DMS 273 treated with DMSO at 0.1 percent for 48 hours (cell line): ENCODE measurements at places on chromosomes 6 and 20.

DNA sequence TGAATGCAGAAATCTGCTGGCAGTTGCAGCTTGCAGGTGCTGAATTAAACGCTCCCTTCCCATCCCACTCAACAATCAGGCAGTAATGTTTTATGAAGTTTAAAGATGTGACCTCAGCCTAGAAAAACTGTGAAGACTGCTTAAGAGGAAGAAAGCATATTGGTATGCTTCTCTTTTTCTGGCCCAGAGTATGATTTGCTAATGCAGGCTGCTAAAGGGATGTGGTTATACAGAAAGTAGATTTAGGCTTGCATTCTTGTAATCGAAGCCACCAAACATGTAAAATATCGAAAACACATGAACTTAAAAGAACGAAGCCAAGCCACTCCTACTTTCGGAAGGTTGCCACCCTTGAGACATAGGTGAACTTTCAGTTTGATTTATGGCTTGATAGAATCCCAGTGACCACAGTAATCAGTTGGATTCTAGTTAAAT, 40.7 kb downstream of the MAP3K5 start:
- DNase-seq, result no peak

- DNase-seq, result no peak
Observed at GRCh38 chr6:29828471-29828797, 809 bp downstream of the HLA-G start.

DNA sequence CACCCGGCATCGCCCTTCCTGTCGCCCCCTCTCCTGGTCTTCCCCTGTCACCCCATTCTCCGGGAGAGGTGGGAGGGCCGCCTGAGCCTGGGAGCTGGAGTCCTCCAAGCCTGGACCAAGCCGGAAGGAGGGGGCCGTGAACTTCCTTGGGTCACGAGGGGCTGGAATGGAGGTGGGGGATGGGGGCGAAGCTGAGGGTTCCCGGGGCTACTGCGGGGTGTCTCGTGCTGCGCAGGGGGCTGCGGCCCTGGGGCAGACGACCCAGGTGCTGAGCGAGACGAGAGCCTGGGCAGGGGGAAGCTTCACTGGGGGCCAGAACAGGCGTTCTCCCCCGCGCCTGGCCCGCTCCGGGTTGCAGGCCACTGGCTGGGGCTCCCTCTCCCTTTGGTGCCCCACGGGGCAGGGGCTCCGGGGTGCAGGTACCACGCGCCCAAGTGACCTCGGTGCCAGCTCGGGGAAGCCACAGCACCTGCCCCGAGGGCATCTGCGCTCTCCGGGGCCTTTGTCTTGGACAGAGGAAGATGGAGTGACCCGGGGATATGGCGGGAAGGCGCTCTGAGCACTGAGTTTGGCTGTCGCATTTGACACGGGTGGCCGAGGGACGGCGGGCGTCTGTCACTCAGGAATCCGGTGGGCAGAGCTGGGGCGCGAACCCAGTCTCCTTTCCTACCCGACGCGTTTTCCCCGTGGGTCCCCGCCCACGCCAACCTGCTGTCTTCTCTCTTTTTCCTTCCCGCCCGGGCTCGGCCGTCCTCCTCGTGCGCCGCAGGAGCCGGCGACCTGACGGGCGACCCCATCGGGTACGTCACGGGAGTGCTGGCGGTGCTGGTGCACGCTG, 1.2 kb downstream of the SLC35D3 start:
- DNase-seq, result no peak

DNA sequence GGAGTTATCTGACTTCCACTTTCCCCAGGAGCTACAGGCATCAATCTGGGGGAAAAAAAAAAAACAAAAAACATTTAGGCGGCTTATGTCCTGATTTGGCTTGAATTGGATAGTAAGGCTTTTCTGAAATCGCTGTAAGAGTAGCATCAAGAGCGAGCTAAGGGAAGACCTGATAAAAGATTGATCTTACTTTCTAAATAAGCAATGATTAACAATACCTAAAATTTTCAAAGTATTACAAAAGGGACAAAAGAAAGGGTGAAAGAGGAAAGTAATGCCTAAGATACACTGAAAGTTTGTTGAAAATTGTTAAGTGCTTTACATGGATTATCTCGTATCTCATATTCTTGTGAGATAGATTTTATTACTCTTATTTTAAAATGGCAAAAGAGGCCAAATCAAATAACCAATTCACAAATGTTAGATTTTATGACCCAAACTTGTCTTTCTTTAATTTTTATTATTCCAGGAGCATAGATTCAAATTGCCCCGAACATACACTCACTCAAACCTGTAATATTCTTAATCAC, 106.4 kb upstream of the PRSS16 start:
- DNase-seq, result no peak

GRCh38 chr6:89110284-89110683, 7.6 kb downstream of the SRSF12 start:
- no peak for DNase-seq

DNA sequence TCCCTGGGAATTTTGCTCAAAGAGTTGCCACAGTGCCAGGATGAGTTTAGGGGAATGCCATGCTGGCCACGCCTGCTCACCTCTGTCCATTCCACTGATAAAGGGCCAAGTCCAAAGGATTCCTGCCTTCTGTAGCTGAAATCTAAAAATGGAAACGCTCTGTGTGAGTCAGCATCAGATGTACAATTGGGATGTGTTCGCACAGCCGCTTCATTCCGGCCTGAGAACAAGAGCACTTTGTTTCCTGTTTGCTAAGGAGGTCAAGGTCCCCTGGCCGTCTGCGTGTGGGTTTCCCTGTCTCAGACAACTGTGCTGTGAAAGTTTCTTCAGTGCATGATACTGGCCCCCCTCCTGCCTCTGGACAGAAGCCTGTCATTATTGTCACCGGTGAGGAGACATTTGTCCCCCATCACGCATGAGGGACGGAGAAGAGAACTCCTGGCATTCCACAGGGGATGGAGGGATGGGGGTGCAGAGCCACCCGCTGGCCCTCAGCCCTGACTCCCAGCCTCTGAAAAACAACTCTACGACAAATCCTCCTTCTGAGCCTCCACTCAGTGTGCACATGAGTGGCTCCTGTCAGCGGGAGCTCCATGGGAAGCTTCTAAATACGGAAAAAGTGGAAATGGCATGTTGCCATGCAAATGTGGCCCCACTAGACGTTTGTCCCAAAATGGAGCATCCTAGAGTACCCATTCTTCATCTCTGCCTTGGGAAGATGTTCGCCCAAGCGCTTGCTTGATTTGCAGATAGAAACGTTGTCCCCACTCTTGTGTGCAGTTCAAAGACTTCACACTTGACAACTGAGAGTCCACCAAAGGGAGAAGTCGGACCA, 143.5 kb upstream of the AFDN start:
- no peak for DNase-seq

DNA sequence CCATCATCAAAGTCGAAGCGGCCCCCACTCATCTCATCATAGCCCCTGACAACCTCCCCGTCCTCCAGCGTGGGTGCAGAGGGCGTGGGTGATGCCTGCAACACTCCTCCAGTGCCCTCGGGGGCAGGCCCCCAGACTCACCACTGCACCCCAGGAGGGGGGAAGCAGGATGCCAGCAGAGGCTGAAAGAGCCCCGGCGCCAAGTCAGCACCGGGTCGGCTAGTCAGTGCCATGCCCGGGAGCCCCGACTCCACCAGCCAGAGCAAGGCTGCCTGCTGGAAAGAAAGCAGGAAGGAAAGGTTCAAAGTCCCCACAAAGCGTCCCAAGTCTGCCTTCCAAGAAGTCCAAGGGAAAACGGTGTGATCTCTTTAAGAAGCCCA, 324 bp downstream of the JPH2 start:
- DNase-seq, result no peak

- peak; percentile 46 for DNase-seq
Observed at GRCh38 chr6:133555685-133556084, 314.5 kb downstream of the EYA4 start.

DNA sequence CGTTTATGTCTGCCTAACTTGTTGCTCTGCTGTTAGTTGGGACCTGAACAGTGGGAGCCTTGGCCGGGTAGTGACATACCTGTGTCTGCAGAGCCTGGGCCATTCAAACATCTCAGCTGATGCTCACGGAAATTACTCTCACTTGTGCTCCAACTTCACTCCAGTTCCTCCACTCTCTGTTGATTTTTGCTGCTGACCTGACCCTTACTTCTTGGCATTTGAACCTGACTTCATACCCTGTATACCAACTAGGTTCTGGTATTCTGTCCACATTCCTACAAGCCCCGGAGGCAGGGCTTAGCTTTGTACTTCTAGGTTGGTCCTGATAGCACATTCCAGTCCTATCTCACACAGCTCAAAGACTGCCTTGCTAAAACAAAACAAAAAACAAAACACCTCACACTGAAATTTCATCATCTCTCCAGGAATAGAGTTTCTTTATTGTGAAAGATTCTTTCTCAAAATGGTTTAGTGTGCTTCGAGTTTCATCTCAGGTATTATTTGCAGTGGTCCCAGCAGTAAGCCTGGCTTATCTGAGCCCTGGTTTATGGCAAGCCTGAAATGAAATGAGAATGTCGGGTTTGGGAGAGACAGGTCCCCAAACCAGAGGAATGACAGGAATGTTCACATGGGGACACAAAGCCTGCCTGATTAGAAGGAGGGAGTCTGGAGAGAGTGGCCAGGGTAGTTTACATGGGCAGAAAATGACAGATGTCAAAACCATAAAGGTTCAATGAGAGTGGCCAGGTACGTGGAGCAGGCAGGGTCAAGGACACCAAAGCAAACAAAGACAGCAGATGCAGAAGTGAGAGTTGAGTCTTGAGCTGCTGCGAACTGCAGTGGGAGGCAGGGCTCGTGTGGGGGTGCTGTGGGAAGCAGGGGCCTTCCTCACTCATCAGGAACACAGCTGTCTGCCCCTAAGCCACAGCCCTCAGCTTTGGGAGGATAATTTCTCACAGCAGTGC, 174.2 kb upstream of the HDAC2 start:
- DNase-seq, result no peak

GRCh38 chr20:23585808-23586734, 17.8 kb upstream of the CST9L start:
- no peak for DNase-seq

DNA sequence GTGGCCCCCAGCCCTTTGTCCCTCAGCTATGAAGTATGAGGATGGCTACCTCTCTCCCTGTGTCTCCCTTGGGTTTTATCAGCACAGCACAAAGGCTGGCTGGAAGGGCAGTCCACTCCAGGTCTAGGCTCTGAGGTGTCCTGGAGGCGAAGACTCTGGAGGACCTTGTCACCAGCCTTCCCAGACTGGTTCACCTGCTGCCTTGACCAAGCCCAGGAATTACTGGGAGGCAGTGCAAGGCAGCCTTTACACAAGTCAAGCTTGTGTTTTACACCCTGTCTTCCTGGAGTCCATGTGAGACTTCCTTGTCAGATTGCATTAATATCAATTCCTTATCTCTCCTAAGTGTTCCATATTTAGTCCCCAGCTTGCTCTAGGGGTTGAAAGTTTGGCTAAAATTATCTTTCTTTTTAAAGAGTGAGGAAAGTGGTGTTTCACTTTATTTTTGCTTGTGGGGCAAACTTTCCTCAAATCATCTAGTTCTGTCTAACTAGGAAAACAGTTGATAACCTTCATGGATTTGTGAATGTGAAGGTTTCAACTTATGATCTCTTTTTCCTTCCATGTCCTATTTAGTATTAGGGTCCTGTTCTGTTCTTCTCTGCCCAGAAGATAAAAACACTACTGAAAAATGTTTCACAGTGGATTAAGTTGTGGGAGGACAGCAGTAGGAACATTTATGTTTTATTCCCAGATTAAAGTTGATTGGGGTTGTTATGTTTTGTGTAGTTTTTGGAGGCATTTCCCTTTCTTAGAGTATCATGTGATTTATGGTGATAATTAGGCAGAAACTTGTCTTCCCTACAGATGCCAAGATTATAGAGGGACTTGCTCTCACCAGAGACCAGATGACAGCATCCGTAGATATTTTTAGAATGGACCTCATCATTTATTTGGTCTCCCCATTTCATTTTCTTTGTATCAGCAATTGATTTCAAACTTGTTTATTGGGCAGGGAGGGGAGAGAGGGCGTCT, 114.8 kb downstream of the FOXO3 start:
- DNase-seq, result no peak

DNA sequence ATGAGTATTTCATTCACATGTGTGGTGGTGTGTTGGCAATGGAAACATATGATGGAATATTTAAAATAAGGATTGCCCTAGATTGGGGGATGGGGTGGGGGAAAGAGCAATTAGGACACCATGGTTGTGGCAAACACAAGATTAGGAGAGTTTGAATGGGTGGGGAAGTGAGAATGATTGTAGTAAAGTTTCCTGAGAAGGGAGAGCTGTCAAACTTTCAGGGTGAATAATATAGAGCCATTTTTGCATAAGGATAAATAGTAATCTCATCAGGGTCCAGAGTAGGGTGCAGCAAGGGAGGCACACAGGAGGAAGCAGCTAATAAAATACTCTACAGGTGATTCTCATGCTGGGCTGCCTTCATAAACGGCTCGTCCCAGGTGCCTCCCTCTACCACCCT, 294.9 kb upstream of the MARCKS start:
- DNase-seq, result no peak

GRCh38 chr6:32969685-32970412, 1.5 kb downstream of the BRD2 start:
- DNase-seq, result peak; percentile 86

GRCh38 chr20:9358001-9358400, 156.4 kb upstream of the LAMP5 start:
- no peak for DNase-seq

DNA sequence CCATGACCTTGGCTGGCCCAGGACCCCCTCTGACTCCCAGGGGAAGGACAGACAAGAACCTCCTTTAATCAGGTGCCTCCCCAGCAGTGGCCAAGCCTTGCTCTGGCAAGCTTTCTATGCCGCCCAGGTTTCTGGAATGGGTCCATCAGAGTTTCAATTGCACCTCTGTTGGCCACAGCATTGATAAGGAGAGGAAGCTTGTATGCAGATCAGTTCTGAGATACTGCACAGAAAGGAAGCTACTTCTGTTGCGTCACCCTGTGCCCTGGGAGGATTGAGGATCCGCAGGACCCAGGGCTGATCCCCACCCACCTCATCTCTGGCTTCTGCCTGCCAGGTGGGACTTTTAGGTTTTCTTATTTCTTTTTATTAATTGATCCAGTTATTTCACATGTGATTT, 167.2 kb downstream of the TFAP2C start:
- DNase-seq, result no peak

DNA sequence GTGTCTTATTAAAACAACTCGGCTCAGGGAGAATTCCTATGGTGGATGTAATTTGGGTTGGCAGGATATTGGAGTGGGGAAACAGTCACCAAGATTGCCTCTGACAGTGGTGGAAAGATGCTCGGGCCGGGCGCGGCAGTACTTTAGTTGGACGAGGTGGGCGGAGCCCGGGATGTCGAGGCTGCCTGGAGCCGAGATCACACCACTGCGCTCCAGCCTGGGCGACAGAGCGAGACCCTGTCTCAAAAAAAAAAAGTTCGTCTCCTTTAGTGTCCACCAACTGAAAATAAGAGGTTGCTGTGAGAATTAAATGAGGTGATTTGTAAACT, 621 bp downstream of the NOL7 start:
- DNase-seq, result no peak

GRCh38 chr6:126361832-126362440, 22.0 kb downstream of the CENPW start:
- DNase-seq, result no peak

GRCh38 chr20:17797161-17797560, 97.4 kb downstream of the BANF2 start:
- no peak for DNase-seq

- no peak for DNase-seq
Observed at GRCh38 chr20:44714102-44714700, 968 bp upstream of the CCN5 start.

GRCh38 chr20:36481380-36482043, 59.8 kb upstream of the MYL9 start:
- no peak for DNase-seq

- peak; percentile 73 for DNase-seq
Observed at GRCh38 chr20:20205141-20205861, 153.0 kb downstream of the CFAP61 start.
